ENCODE measurements at places on chromosomes 4 and X.
A peak's percentile ranks its signal among the peaks of the same experiment; 100 is the strongest.

- DNase-seq: no peak
Measured at GRCh38 chrX:68833855-68834331, 5.1 kb downstream of the EFNB1 start.

DNA sequence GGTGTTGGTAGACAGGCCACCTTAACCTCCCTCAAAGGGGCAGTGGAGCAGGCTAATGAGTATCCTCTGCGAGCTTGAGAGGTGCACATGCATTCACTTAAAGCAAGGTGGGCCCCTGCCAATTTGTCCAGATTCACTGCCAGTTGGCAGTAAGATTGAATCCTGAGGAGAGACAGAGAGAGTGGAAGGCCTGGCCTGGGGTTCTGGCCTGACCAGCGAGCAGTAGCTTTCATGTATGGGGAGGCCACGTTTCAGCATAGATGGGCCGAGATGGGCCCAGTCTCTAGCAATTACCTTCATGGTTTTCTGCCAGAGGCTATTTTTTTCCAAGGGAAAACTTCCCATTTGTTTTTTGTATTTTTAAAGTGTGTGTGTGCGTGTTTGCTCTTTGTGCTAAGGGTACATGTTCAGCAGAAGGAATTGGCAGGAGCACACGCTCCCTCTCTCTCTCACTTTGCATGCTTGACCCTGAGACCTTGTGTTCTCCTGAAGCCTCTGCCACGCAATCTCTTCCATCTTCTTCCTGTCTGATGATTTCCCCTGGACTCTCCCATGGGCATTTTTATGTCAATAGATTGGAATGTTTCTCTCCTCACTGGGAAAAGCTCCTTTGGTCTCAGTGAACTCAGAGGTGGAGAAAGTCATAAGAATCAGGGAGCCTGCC, 215.8 kb upstream of the SFRP2 start:
- DNase-seq: no peak

GRCh38 chr4:7581477-7581876, 146.7 kb upstream of the PSAPL1 start:
- no peak for DNase-seq

GRCh38 chr4:29047341-29048041, 1672.7 kb upstream of the PCDH7 start:
- DNase-seq: no peak

- no peak for DNase-seq
Measured at GRCh38 chr4:15149839-15150592, 147.7 kb downstream of the CPEB2 start.

GRCh38 chr4:150098214-150098613, 20.0 kb downstream of the DCLK2 start:
- DNase-seq: no peak

DNA sequence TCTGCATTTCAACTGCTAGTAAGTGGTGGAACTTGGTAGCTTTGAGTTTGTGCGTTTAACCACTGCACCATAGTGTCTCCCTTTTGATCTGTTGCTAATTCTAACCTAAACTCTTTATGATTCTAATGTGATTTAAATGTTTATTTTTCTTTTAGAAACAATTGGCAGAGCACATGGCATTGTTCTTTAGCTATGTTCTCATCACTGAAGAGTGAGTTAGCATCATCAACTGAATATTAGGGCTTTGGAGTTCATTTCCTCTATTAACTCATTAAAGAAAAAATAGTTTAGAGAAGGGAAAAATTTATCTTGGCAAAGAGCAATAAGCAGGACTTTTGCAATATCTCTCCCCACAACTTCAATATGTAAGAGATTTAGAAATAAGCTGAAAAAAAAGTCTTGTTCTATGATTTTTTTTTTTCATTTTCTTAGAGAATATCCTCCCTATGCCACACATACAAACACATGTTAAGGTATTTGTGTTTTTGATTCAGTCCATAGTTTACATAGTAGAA, 25.7 kb downstream of the CPEB2 start:
- no peak for DNase-seq

GRCh38 chr4:147340591-147341120, 140.2 kb upstream of the EDNRA start:
- no peak for DNase-seq

DNA sequence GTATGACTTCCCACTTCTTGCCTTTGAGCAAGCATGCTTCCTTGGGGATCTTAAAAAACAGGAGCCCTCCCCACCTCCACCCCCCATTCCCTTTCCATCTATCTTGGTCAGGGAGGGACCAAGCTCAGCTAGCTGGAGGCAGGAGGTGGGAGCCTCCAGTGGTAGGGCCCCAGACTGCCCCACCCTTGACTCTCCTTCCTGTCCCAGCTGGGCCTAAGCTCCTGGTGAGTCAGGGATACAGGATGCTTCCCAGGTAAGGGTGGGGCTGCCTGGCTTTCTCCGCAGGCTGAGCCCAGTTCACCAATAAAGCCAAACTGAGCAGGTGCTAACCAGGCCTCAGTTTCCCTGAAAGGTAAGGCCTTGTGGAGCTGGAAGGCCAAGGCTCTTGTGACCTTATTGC, 15.2 kb downstream of the EFNB1 start:
- DNase-seq: no peak

- DNase-seq: no peak
Measured at GRCh38 chr4:87530229-87530628, 1.1 kb upstream of the SPARCL1 start.

DNA sequence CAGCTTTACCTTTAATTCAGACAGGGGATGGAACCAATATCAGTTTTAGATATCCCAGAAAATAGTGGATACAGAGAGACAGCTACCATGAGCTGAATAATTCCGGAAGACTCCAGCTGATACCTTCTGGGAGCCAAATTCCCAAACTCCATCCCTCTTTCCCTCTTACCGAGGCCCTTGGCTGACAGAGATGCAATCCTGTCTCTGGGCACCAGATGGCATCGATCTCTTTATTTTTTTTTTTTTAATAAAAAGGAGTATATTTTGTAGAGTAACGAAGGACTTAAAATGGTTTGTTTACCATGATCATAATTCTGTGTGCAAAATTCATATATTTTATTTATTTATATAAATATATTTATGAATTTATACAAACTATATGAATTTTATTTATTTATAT, 31.0 kb downstream of the RAB40A start:
- DNase-seq: peak; percentile 4

- no peak for DNase-seq
Measured at GRCh38 chr4:8747467-8748235, 124.0 kb downstream of the HMX1 start.

DNA sequence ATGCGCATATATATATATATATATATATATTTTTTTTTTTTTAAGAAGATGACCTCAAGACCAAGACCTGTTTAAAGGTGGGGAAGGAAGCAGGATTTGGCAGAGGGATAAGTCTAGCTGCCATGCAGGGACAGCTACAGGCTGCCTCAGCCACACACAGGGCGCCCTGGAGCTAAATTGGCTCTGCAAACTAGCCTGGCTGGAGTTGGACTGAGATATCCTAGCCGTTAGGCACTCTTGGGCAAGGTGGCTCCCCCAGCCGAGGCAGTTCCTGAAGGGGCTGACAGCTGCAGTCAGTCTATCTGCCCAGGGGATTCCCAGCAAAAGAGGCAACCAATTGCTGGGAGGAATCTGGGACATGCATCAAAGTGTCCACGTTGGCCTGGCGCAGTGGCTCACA, 21.9 kb downstream of the TRIML1 start:
- DNase-seq: no peak

DNA sequence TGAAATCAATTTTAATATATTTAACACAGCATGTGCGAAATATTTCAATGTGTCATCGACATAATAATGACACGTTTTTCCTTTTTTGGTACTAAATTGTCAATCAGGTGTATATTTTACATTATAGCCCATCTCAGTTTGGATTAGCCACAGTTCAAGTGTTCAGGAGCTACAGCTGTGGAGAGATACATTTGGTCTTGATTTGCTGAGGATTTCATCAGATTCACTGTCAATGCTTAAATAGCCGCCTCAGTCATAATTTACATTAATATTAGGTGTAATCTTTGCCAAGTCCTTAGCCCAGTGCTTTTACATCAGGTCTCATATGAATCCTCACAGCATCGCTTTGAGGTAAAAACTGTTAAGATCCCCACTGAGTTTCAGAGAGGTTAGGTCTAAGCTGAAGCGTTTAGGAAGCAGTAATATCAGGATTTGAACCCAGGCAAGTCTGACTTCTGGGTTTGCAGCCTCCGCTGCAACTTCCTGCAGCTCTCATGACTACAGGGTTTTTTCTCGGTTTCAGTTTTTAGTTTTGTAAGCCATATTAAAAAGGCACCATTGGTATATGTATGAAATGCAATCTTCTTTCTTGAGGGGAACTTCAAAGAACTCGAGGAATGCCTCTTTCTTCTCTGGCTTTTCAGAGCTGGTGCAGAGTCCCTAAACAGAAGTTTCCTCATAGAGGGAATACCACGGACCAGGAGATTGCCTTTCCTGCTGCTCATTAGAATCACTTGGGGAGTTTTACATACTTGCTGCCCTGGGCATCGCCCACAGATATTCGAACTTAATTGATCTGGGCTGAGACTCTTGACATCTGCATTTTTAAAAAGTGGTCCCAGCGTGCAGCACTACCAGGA, 6.4 kb downstream of the MTM1 start:
- no peak for DNase-seq

DNA sequence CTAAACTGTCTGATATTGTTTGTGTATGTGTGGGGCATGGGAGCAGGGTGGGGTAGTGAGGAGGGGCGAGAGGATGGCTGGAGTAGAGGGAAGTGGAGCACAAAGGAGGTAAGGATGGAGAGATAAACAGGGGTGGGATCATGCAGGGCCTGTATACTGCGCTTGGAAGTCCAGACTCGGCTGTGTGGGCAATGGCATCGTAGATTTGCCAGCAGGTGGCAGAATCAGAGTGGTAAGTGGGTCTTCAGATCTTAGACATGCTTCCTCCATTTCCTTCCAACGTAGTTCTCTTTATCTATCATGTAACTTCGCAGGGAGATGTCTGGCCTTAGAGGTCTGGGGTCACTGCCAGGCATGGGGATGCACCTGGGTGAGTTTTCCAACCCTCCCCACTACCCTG, 155.5 kb downstream of the PDGFRA start:
- DNase-seq: peak; percentile 2

DNA sequence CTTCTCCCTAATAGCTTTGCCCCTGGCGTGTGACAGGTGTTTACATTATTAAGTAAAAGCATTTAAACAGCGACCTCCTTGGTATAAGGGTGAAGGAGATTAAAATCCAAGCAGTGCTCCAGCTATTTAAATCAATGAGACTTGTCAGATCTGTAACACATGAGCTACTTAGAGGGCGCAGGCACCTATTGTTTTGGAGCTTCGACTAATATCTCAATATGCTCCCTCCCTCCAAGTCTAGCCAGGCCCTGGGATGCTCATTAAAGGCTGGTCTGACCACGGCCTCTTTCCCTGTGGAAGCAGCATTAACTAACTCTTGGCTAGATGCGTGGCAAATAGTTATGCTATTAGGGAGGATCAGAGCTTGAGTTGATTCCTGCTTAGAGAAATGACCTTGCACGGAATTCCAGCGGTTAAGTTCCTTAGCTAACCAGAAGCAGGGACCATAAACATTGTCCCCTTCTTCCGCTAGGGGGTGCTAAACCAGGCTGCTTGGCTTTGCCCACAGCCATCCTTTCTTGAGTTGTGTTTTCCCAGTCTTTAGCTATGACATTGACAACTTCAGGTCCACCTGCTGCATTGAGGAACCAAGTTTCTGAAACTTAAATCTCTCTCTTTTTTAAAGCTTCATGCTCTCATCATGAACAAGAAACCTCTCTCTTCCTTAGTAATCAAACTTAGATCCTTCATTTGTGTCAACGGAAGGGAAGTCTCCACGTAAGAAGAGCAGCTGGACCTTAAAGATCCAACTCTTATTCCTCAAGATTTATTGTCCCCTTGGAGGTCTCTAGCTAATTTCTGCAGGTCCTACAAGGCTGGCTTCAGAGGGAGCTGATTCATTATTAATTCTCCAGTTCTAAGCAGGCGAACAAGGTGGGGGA, 80.7 kb upstream of the IGFBP7 start:
- DNase-seq: no peak

- DNase-seq: no peak
Measured at GRCh38 chrX:16934185-16934584, 12.3 kb upstream of the REPS2 start.

- no peak for DNase-seq
Measured at GRCh38 chrX:9279234-9279544, 185.7 kb upstream of the TBL1X start.

DNA sequence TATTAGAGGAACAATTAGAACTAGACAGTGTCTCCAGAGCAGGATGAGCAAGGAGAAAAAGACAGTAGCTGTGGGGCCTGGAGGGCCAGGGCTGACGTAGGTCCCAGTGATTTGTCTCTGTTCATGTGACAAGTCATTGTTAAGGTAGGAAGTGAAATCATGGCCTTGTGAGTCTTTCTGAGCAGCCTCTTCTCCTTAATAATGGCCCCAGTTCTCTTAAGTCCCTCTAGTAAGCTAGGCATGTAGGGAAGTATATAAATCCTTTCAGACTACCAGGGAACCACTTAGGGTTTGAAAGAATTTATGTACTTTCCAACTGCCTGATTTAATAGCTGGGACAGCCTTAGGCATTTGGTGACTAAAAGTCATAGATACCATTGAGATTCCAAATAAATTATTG, 133.0 kb downstream of the KLHL8 start:
- no peak for DNase-seq

DNA sequence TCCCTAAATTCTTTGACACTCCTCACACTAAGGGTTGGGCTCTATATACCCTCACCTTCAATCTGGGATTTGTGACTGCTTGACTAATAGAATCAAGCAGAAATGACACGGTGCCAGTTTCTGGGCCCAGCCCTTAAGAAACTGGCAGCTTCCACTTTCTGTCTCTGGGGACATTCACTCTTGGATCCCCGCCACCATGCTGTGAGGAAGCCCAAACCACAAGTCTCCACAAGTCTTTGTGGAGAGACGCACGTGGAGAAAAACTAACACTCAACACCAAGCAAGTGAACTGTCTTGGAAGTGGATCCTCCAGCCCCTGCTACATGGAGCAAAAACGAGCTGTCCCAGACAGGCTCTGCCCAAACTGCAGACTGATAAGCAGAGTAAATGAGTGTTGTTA, 1.1 kb upstream of the EDNRA start:
- DNase-seq: no peak

DNA sequence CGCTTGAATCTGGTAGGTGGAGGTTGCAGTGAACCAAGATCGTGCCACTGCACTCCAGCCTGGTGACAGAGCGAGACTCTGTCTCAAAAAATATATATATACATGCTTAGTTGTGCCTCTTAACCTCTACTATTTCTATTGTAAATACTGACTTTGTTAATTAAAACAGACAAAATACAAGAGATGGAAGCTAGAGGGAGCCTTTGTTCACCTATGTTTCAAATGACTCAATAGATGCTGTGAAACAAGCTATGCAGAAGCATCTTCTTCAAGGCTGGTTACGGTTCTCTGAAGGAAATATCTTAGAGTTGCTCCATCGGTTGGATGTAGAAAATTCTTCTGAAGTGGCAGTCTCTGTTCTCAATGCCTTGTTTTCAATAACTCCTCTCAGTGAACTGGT, 6.2 kb downstream of the NCAPG start:
- DNase-seq: peak; percentile 25

All from NCI-H1694 (cell line).